ENCODE measurements at places on chromosomes 6 and 20.

GRCh38 chr20:33183312-33183711 is 15.4 kb downstream of the BPIFA2 start:
- DNase-seq, result no peak

- peak; percentile 40 for DNase-seq
These were observed 763 bp downstream of the C6orf47 start for GRCh38 chr6:31659649-31660380.

DNA sequence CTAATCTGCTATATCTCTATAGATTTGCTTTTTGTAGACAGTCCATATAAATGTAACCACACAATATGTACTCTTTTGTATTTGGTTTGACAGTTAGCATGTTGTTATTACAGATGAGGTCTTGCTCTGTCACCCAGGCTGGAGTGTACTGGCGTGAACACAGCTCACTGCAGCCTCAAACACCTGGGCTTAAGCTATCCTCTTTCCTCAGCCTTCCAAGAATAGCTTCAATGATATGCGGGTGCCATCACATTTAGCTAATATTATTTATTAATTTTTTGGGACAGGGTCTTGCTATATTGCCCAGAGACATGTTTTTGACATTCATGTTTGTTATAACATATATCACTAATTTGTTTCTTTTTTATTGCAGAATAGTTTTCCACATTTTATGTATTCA is 10.8 kb downstream of the REPS1 start:
- DNase-seq, result no peak

DNA sequence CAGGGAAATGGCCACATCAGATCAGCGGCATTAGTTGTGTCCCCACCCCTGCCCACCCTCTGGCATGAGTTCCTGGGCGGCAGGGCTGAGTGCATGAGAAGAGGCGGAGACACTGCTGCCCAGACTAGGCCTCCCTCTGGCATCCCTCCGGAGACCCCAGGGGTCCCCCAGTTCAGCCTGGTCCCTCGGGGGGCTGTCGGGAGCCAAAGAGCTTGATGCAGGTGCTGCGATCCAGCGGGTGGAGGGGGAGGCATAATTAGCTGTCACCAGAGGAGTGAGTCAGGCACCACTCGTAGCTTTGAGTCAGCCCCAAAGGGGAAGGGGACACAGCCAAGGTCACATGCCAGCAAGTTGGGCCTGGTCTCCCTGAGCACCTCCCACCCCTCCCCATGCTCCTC is 34.5 kb downstream of the DLGAP4 start:
- no peak for DNase-seq

DNA sequence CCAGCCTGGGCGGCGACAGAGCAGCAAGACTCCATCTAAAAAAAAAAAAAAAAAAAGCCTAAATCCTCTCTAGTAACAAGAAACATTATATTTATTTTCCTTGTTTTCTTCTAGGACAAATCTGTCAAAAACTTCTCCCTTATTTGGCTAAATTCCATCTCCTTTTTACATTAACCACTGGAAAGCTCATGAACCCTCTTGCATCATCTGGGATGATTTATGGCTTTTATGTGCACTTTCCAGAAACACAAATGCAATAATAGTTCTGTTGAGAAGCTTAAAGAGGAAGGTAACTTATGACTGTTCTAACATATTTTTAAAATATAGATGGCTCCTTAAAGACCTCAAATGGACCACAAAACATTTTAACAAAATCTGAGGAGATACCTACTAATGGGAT is 526.1 kb upstream of the SPTLC3 start:
- DNase-seq, result no peak

- no peak for DNase-seq
These were observed 601.2 kb downstream of the CDH26 start for GRCh38 chr20:60559462-60559861.

- no peak for DNase-seq
These were observed 115.0 kb downstream of the IRF4 start for GRCh38 chr6:506508-506907.

GRCh38 chr20:19048995-19049501 is 163.4 kb upstream of the SLC24A3 start:
- DNase-seq, result no peak

DNA sequence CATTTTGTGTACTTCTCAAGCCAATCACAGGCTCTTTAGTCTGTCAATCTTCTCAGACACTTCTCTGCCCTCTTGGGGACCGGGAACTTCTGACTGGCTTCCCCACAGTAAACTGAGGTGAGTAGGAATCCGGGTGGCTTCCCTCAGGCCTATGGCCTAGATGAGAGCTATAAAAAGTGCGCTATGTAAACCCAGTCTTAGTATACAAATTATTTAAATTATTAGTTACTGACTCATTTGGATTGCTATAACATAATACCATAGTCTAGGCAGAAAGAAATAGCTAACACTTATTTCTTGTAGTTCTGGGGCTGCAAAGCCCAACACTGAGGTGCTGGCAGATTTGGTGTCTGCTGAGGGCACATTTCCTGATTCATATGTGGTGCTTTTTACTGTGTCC is 109.2 kb upstream of the MCHR2 start:
- no peak for DNase-seq

GRCh38 chr6:27541933-27542297 is 69.0 kb upstream of the ZNF184 start:
- no peak for DNase-seq

- DNase-seq, result no peak
These were observed 29.4 kb upstream of the TPD52L1 start for GRCh38 chr6:125124049-125124669.

DNA sequence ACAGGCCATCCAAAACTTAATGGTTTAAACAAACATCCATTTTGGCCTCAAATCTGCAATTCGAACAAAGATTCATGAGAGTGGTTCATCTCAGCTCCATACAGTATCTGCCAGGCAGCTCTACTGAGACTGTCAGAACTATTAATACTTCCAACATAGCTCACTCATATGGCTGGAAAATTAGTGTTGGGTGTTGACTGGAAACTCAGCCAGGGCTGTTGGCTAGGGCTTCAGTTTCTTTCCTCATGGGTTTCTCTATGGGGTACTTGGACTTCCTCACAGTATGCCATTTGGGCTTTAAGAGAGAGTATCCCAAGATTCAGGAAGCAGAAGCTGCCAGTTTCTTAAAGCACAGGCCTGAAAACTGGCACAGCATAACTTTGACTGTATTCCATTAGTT is 240.3 kb downstream of the TPBG start:
- DNase-seq, result no peak

DNA sequence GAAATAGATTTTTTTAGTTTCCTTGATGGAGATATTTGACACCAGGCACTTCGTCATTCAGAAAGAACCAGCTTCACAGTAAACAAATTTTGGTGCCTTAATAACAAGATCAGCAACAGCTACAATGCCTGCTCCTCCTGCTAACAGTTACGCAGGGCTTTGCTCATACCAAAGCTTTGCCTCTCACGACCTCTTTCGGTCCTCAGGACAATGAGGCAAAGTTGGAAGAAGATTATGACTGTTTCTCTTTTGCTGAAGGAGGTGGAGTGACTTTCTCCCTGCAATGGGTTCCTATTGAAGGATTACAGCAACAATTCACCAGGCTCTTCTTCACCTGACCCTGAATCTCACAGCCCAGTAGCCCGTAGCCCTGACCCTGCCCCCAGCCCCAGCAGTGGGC is 440.1 kb downstream of the PREX1 start:
- no peak for DNase-seq

- no peak for DNase-seq
These were observed 2.3 kb upstream of the TXNDC5 start for GRCh38 chr6:7912736-7913517.

GRCh38 chr6:143098054-143098671 is 37.5 kb downstream of the AIG1 start:
- no peak for DNase-seq

GRCh38 chr6:90103056-90103800 is 193.4 kb downstream of the BACH2 start:
- no peak for DNase-seq

DNA sequence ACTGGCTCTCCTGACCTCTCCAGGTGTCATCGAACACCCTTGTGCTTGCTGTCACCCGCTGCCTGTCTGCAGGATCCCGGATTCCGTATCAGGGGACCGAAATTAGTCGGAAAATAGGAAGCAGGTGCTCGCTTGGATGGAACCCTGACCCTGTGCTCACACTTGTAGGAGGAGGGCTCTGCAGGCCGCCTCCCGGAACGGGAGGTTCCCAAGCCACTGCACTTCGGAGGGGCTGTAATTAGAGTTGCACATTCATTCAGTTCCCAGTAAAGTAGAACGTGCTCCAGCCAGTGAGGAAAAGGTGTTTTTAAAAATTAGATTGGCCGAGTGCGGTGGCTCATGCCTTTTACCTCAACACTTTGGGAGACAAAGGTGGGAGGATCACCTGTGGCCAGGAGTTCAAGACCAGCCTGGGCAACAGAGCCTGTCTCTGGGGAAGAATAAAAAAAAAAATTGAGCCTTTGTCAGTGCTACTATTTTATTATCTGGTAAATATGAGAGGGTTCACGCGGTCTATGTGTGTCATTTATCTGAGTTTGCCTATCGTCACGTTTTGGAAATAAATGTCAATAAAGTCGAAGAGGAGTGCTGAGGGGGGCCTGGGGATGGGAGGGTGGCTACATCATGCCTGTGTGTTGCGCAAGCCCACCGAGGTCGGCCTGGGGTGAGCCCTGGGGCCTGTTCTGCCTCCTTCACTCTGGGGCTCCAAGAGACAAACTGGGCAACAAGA is 1.5 kb upstream of the GMEB2 start:
- DNase-seq, result peak; percentile 76

GRCh38 chr20:46770330-46771194 is 61.1 kb downstream of the SLC2A10 start:
- no peak for DNase-seq

DNA sequence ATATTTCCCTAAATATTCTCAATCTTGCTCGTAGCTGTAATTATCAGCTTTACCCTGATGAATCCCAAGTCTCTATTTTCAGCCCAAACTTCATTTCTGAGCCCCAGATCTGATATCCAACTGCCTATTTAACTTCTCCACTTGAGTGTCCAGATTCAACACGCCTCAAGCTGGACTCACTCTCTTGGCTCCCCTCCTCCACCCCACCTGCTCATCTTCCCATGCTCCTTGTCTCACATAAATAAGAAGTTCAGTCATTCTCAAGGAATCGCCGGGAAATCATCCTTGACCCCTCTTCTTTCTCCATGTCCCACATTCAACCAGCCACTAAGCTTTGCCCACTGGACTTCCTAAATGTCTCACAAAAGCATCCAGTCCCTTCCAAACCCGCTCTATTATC is 89.9 kb upstream of the STMND1 start:
- no peak for DNase-seq

DNA sequence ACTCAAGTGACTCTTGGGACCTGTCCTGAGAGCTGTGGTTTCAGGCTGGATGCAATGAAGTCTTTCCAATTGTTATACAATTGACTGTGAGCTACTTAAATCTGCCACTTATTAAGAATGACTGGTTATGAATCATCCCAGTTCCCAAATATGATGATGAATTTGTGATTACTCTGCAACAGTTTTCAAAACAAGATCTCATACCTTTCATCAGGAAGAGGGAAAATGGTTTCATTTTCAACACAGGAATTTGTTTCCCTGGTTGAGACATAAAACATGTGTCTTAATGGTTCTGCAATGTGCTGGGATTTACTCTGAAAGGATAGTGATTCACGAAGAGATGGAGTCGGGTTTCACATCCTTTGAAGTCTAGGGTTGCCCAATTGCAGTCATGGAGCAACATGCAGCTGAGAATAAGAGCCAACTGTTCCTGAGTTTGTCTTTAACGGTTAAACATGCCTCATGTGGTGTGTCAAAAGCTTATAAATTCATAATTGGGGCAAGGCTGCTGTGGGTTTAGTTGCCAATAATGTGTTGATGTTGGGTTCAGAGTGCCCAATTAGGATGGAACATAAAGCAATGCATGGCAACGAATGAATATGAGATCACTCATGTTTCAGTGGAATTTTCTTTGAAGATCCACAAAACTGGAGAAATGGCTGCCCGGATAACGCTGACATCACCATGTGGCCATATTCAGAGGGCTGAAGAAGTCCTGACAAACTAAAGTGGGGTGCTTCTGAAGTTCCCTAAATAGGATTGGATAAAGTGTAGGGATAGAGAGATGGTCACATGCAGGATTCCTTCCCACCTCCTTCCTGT is 41.0 kb downstream of the CYP24A1 start:
- peak; percentile 24 for DNase-seq

- no peak for DNase-seq
These were observed 135.9 kb downstream of the JPH2 start for GRCh38 chr20:44050925-44051660.

- DNase-seq, result peak; percentile 35
These were observed 84.2 kb downstream of the TRERF1 start for GRCh38 chr6:42367353-42368011.

- peak; percentile 56 for DNase-seq
These were observed 1.6 kb upstream of the FAM135A start for GRCh38 chr6:70411542-70412251.

DNA sequence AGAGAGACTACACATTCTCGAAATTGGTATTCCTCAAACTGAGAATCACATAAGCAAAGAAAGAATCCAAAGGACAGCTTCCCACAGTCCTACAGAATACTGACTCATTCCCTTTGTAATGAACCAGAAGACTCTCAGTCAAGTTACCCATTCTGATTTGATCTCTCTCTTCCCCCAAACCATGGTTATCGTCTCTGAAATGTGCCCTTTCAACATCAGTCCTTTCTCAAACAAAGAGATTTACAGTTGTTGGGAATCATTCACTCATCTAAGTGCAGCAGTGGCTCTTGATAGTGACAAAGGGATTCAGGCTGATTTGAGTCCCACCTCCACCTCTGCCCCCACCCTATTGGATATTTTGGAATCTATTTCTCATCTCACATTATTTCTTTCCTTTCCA is 15.0 kb upstream of the RSPO3 start:
- no peak for DNase-seq

- no peak for DNase-seq
These were observed 6.8 kb upstream of the CST8 start for GRCh38 chr20:23484081-23484480.

GRCh38 chr6:125300992-125301434 is 754 bp downstream of the HDDC2 start:
- DNase-seq, result no peak

DNA sequence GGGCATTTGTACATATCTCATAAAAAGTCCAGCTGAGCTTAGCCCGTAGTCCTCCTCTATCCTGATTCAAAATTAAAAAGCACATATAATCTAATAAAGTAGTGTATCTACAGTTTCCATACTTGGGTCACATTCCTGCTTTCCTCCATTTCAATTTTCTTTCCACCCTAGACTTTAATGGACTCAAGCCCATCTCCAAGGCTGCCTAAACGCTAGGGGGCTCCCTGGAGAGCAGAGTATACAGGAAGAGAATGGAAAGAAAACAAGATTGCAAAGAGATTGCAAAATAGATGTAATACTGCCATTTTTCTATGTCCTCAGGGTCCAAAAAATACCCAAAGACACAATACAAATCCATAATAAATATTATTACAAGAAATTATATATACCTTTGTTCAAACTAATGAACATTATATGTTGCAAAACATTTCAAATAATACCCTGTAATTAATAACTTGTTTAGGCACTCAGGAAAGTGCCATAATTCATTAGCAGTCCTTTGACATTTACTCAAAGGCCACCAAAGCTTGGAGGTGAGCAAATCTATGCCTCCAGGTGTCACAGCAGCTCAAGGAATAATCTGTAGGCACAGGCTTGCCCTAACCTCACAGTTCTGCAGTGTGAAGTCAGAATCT is 2.4 kb upstream of the MCM3 start:
- DNase-seq, result peak; percentile 82

GRCh38 chr6:53432318-53433161 is 83.8 kb upstream of the ELOVL5 start:
- DNase-seq, result no peak

GRCh38 chr6:149218915-149219314 is 98.6 kb upstream of the TAB2 start:
- DNase-seq, result no peak

- no peak for DNase-seq
These were observed 74.1 kb upstream of the SLC4A11 start for GRCh38 chr20:3312940-3313682.

All from transverse colon (tissue), 4 donors.